ENCODE measurements at places on chromosomes 16 and 17.

DNA sequence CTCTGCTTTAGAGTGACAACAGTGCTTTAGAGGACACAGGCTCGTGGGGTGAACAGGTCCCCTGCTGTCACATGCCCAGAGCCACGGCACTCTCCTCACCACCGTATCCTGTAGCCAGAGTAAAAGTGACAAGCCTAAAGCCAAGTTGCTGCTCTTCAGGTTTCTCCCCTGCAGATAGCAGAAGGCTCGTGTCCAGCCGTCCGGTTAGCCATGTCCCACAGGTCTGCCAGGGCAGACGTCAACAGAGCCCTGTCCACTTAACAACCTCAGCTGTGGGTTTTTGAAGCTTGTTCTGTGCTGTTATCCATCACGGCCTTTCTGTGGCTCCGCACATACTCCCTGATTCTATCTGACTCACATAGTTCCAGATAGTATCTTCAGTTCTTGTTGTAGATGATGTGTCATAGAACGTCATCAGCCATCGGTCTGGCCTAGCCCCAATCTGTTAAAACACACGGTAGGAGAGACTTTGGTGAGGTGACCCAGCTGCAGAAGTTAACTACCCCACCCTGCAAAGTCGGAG, 100.7 kb downstream of the SOCS1 start:
- DNase-seq, result no peak

- no peak for DNase-seq
These were observed 43.5 kb downstream of the PKD1 start for GRCh38 chr16:2092256-2092620.

- no peak for DNase-seq
These were observed 26.0 kb downstream of the NECAB2 start for GRCh38 chr16:83994087-83994486.

GRCh38 chr16:55737318-55737717, 81.5 kb downstream of the SLC6A2 start:
- no peak for DNase-seq

- DNase-seq, result peak; percentile 21
These were observed 195.3 kb upstream of the RPL38 start for GRCh38 chr17:74008196-74008595.

GRCh38 chr16:84503751-84504395, 586 bp downstream of the MEAK7 start:
- DNase-seq, result no peak
